ENCODE measurements at places on chromosomes 3 and 15. TPM values are rescaled to one million over a fixed set of nuclear protein-coding genes. Genes with fewer than 3 reads are reported as not detected.

ADAMTS9 gene
- total RNA-seq: 3.1 TPM

KIAA1143 gene
- 32.0 TPM for total RNA-seq

DNA sequence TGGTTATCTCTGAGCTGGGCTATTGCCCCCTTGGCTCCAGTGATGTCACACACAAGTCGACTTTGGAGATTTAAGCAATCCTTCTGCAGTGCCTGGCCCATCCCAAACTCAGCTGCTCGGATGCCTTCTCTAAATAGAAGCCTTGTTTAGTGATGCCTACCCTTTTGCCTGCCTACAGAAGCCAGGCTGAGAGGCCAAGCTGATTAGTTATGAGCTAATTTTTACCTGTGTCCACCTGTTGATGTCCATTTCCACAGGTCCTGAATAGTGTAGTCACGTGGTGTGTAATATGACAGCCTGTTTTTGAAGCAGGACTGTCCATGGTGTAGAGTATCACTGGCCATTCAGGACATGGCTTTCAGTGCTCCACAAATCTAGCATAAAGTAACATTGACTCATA is 45.5 kb downstream of the SSUH2 start:
- no peak for DNase-seq

DNA sequence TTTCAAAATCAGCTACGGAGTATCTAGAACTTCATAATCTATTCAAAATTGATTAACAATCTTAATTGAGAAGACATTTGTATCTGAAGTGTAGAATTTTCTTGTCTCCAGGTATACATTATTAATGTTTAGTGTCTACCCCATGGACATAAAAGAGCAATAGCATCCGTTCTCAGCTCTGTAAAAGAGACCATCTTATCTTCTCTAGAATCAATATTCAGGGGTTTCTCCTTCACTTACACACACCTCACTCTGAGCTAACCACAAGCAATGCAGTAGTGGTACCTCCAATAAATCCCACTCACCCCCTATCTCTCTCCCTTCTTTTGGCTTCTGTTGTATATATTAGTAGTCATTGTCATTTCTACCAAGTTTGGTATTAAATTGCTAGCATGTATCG is 16.2 kb downstream of the MBNL1 start:
- no peak for DNase-seq

DNA sequence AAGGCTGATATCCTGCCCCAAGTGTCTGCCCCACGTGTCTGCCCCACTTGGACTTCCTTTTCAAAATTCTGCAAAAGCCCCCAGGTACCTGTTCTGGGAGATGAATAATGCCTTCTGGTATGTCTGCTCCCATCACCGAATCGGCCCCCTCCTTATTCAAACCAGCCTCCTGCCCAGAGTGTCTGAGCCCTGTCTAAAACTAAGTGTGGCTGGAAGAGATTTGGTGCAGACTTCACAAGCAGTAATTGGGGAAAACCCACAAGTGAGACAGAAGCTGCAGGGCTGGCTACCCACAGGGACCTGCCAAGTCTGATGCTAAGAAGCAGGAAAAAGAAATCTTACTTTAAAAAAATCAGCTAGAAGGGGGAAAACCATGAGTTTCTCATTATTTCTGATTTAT is 85.1 kb downstream of the DUT start:
- peak; percentile 57 for DNase-seq

DNA sequence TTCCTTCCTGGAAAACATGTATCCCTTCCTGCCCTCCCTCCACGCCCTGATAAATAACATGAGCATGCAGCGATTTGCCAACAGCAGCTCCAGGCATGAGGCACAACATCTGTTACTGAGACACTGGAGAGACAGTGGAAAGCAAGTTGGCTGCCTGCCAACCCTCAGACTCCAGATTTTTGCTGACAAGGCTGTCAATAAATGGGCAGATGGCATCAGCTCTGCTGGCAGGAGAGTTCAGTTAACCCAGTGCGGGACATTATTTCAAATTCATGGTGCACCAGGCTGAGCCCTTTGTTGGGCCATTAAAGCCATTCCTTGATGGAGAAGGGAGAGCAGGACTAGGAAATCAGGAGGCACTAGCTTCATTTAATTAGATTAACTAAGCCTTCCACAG is 293.3 kb downstream of the MEX3B start:
- DNase-seq: peak; percentile 53

DNA sequence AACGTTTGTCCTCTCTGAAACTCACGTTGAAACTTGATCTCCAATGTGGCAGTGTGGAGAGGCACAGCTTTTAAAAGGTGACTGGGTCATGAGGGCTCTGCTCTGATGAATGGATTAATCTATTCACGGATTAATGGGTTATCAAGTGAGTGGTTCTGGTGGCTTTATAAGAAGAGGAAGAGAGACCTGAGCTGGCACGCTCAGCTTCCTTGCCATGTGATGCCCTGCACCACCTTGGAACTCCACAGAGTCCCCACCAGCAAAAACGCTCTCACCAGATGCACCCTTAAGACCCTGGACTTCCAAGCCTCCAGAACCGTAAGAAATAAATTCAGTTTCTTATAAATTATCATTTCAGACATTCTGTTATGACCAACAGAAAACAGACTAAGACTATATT is 2.6 kb downstream of the PPP1R2 start:
- no peak for DNase-seq

- DNase-seq: no peak
Measured at GRCh38 chr3:143182866-143183664, 63.5 kb downstream of the CHST2 start.

GRCh38 chr3:31157047-31157694 is 262.7 kb upstream of the GADL1 start:
- DNase-seq: peak; percentile 28

CXCR6 gene
- not detected for total RNA-seq

GRCh38 chr3:127915115-127915936 is at the start of gene KBTBD12:
KBTBD12 (plus strand) TSS chr3:127915232; CDS start chr3:127923062, 7,830 bp downstream.
- DNase-seq: no peak

- no peak for DNase-seq
Measured at GRCh38 chr15:46089467-46089935, 454.7 kb downstream of the SQOR start.

DNA sequence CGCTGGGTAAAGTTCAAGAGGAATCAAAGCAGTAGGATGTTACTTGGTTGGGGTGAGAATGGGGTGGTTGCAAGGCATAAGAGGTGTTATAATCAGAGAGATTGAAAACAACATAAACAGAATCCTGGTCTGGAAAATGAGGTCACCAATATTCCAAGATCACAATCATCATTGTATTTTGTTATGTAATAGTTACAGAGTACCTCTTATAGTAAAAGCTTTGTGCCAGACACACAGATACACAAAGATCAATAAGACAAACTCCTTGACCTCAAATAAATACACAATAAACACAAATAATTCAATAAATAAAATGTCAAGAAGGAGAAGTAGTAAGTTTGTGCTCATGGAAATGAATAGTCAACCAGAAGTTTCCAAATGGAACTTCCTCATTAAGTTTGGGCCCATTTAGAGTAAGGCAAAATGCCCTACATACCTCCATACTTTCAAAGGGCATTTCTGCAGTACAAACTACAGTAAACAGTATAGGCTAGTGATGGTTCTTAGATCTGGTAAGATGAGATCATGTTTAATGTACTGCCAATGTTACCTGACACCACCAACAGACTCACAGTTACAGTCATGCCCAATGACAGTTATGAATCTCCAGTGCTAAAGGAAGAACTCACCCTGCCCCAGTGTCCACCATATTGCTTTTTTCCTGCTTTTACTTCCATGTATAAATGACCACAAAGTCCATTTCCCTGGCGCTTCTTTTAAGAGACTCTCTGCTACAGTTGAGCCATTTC is 93.4 kb downstream of the KCNMB2 start:
- peak; percentile 14 for DNase-seq

DNA sequence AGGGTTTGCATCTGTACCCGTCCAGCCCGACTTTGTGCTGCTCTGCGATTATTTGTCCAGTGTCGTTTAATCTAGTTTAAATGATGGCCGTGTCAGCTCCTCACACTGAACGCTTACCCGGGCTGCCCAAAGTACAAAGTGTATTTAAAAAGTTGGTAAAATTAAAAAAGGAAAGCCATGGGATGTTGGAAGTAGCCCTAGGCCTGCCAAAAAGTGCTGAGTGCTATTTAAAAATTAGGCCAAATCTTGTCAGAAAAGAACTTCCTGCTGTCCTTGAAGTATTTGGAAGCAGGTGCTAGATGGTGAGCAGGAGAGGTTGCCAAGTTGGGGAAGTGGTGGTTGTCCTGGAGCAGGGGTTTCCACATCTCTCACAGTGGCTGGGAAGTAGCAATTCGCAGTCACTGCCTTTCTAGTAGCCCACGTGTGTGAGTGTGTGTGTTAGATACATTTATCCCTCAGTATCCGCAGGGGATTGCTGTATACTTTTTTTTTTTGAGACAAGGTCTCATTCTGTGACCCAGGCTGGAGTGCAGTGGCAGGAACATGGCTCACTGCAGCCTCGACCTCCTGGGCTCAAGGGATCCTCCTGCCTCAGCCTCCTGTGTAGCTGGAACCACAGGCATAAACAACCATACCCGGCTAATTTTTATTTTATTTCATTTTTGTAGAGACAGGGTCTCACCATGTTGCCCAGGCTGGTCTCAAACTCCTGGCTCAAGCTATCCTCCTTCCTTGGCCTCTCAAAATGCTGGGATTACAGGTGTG is 664 bp downstream of the PPCDC start:
- DNase-seq: peak; percentile 53

DNA sequence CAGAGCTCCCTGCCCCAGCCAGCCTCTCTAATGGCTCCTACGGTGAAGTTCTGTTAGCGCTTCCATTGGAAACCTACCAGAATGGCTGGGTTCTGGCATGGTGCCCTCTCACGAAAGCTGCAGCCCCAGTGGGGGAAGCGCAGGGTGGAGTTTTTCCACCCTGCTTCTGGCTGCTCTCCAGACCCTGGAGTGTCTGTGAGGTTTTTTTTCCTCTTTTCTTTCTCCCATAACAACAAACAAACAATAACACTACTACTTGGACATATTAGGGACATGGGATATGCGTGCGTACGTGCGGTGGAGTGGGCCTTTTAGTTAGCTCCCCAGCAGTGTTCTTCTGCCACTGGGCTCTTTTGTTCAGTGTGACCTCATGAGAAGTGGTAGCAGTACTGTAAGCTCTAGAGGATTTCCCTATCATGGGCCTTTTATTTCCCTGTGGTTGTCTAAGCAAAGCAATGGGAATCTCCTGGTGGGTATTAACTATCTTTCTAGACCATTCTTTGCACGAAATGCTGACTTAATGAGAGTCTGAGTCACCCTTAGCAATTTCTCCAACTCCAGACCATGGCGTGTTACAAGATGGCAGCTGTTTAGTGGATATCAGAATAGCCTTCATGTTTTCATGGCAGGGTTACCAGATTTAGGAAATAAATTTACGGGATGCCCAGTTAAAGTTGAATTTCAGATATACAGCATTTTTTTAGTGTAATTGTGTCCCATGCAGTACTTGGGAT is 161.9 kb downstream of the FNDC3B start:
- DNase-seq: peak; percentile 99

DNA sequence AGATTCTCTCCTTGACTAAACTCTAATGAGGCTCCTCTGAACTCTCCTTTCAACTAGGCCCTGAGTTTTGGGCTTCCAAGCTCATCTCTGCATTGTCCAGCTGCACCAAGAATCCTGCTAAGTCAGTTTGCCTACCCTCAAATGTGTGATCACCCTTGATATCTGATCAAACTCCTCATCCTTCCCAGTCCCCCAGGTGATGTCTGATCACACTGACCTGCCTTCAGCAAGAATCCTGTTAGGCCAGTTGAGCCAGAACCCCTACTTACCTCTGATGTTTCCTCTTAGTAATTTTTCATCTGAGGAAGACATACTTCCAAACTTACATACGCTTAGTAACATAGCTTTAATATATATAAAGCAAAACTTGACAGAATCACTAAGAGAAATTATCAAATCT is 28.8 kb downstream of the SUMF1 start:
- no peak for DNase-seq

FOXL2NB gene
- total RNA-seq: under 0.01 TPM

- DNase-seq: no peak
Measured at GRCh38 chr15:78397382-78397781, 40.6 kb upstream of the IREB2 start.

TRIM59 gene
- total RNA-seq: 19.7 TPM

LRRN1 gene
- total RNA-seq: not detected

SH3BP5 gene
- total RNA-seq: 3.2 TPM

DNA sequence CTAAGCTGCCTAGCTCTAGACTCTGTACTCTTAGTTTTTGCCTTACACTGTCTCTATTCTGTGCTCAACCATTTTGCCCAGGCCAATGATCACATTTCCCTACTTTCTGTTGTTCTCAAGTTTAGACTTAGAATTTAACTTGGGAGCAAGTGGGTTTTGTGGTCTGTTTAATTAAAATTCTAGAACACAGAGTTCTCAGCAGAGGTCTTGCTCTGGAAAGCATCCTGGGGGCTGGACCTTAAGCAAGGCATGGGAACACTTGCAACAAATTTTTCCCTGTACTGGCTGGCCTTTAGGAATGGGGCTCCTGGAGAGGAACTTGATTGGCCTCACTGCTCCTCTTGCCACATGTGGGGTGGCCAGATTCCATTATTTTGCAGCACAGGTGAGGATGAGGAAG is 236.3 kb upstream of the LRTM1 start:
- no peak for DNase-seq

OXSM gene
- 28.0 TPM for total RNA-seq

DNA sequence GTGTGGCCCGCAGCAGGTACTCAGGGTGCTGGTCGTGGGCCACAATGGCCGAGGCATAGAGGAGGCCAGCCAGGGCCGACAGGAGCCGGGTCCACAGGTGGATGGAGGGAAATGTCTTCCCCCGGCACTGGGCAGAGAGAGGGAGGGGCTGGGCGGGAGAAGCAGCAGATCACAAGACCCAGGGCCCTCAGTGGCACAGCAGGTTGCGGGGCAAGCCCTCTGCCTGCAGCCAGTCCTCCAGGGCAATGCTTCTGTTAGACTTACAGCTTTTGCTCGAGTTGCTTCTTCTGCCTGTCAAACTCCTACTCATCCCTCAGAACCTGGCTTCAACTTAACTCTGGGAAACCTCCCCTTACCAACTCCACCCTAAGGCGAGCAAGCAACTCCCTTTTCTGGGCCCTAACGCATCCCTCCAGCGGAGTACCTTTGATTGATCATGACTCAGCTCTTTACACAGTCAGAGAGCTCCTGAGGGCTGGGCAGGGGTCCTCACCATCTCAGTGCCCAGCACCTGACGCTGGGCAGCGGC is 16.0 kb downstream of the TMEM44 start:
- no peak for DNase-seq

SV2B gene
- total RNA-seq: not detected

KCNH8 gene
- total RNA-seq: not detected

PARP15 gene
- not detected for total RNA-seq

DNA sequence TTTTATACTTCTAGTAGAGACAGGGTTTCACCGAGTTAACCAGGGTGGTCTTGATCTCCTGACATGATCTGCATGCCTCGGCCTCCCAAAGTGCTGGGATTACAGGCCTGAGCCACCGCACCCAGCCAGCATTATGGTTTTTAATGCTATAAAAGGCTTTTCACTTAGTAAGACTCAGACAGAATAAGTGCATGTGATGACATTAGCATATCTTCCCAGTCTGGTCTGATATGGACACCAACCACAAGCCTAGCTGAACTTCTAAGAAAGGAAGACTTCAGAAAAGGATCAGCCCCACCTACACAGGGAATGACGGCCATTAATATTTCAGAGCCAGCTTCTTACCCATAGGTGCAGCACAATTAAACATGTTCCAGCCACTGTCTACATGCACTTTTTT is 27.0 kb downstream of the GRK7 start:
- no peak for DNase-seq

GRCh38 chr15:55267401-55268175 is 22.0 kb downstream of the RAB27A start:
- DNase-seq: peak; percentile 75

GNAT1 gene
- not detected for total RNA-seq

Measured in RPMI7951 (cell line).